ENCODE measurements at places on chromosomes 3 and 15.

DNA sequence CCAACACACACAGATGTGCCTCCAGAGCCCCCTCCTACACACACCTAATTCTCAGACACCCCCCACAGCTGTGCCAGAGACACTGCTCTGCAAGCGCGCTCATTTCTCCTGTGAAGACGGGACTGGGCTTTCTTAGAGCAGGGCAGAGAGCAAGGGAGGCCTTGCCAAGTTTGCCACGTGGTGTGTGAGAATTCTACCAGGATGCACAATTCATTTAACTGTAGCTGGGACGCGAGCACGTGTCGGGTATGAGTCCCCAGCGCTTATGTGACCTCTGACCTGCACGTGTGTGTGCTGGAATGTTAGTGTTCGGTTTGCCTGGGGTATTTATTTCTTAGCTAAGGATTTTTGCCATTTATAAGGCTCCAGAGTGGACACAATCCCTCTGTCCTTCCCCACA lies 37.0 kb downstream of the FEM1B start:
- no peak for DNase-seq

DNA sequence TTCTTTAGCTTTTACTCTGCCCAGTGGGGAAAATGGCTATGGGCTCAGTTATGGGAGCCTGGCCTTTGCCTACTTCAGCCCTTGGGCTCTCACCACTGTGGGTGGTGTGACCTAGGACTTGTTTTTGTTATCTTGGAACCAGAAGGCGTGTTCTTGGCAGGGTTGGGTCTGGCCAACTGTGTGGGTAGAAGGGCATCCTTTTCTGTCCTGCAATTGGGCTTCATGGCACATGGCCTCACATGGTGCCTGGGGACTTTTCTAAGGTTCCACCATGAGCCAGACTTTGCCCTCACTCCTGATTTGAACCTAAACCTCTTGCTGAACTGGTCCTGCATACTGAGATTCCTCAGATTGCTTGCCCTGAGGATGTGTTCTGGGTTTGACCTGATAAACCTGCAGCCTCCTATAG lies 1.7 kb downstream of the GLYCTK start:
- no peak for DNase-seq

GRCh38 chr3:8625991-8626390 lies 18.6 kb downstream of the SSUH2 start:
- no peak for DNase-seq

DNA sequence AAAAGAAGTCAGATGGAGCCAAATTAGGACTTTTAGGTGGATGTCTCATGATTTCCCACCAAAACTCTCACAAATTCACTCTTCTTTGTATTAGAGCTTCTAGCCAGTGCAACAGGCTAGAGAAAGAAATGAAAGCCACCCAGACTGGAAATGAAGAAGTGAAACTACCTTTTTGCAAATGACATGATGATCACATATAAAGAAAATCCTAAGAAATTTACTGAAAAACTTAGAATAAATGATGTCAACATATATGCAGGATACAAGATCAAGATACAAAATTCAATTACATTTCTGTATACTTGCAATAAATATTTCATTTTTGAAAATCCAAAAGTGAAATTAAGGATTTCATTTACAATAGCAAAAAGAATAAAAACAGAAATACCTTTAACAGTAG lies 110.8 kb downstream of the LRIG1 start:
- DNase-seq = no peak

- DNase-seq = no peak
Observed at GRCh38 chr3:103184772-103185171, 750.0 kb downstream of the ZPLD1 start.

GRCh38 chr3:194494951-194495374 lies 8.2 kb upstream of the ATP13A3 start:
- no peak for DNase-seq
